Psoas muscle (tissue), 8 donors: ENCODE measurements at places on chromosomes 16 and 17.

DNA sequence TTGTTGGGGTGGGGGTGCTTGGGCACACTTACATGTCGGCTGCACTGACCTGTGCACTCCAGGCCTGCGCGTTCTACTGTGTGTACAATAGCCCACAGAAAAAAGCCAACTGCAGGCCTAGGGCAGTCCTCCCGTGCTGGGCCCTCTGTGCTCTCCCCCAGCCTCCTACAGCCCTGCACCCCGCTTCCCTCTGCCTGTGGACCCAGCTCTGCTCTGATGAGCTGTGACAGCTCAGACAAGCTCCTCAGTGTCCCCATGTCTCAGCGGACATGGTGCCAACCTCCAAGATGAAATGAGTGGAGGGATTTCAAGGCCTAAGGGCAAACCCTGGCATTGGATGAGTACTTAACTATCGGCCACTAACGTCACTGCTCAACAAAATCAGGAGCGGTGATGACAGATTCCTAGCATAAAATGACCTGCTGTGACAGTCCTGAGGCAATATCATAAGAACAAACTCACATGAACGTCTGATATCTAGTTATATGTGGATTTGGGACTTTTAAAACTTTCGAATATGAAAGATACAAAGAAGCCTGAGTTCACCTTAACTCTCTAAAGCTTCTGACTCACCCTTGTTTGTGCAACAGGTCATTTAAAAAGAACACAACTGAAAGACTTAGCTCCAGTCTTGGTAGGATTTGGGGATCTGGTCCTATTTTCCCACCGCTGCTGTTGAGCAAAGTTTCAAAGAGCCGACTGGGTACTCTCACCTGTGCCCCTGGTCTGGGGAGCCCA lies 34.7 kb downstream of the CCDC57 start:
- DNase-seq, result no peak

DNA sequence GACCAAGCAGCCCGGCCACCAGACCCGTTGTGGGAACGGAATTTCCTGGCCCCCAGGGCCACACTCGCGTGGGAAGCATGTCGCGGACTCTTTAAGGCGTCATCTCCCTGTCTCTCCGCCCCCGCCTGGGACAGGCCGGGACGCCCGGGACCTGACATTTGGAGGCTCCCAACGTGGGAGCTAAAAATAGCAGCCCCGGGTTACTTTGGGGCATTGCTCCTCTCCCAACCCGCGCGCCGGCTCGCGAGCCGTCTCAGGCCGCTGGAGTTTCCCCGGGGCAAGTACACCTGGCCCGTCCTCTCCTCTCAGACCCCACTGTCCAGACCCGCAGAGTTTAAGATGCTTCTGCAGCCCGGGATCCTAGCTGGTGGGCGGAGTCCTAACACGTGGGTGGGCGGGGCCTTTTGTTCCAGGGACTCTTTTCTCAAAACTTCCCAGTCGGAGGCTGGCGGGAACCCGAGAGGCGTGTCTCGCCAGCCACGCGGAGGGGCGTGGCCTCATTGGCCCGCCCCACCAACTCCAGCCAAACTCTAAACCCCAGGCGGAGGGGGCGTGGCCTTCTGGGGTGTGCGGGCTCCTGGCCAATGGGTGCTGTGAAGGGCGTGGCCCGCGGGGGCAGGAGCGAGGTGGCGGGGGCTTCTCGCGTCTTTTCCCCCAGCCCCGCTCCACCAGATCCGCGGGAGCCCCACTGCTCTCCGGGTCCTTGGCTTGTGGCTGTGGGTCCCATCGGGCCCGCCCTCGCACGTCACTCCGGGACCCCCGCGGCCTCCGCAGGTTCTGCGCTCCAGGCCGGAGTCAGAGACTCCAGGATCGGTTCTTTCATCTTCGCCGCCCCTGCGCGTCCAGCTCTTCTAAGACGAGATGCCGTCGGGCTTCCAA lies at the start of gene SLC2A4:
Gene SLC2A4, plus strand, starts transcription at position 645 of the 879 bp plus-strand sequence. Its CDS starts 217 bp downstream, at position 862.
- DNase-seq, result peak; percentile 95

DNA sequence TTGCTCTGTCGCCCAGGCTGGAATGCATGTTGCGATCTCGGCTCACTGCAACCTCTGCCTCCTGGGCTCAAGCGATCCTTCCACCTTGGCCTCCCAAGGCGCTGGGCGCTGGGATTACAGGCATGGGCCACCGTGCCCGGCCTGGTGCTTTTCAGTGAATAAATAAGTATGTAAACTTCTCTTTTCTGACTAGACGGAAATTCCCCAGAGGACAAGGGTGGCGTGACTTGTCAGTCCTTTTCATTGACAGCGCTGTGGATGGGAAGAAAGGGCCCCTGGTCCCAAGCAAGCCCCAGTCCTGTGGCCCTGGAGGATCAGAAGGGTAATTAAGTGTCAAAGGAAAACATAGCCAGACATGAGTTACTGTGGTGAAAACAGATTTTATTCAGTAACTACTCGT lies 9.6 kb upstream of the SPN start:
- no peak for DNase-seq

- peak; percentile 71 for DNase-seq
Measured at GRCh38 chr17:77810536-77810935, 148.0 kb upstream of the TNRC6C start.

DNA sequence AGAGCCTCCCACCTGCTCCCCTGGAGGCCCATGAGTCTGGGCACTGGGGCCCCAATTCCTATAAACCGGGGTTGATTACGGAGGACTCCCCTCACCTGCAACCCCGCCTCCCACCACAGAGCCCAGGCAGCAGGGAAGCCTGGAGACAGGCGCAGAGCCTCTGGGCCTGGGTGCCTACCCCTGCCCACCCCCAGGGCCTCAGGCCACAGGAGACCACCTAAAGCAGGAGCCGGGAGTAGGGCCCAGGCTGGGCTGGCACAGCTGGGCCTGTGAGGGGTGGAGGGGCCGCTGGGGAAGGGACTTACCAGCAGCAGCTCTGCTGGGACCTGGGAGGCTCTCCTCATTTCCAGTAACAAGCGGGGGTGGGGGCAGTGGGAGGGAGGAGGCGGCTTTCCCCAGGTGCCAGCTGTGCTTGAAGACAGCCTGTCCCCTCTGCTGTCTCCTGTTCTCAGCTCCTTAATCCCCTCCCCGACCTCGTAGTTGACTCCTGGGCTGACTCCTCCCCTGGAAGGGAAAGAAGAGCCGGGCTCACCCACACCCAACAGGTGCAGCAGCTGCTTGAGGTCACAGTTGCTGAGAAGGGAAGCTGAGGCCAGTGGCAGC lies 46.8 kb downstream of the TMEM235 start:
- peak; percentile 73 for DNase-seq

GRCh38 chr16:70685938-70686375 lies at the start of gene MTSS2:
MTSS2 (minus strand) TSS chr16:70686053; CDS start chr16:70685791, 262 bp downstream.
- peak; percentile 89 for DNase-seq

- DNase-seq, result no peak
Measured at GRCh38 chr17:9219631-9220397, 198.5 kb downstream of the NTN1 start.

DNA sequence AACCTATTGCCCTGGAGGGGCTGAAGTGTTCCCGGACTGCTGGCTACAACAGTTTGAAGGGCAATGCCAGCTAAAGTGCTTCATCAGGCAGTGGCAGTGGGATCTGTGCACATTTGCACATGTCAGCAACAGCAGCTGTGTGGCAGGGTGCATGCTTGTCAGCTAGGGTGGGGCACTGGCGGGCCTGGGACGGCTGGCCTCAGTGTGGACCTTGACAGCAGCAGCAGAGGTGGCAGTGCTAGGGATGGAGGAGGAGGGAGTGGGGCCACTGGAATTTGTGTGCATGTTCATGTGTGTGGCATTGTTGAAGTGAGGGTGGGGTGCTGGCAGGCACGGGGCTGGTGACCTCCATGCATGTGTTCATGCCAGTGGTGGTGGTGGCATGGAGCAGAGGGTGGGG lies 203.3 kb upstream of the HS3ST4 start:
- DNase-seq, result no peak

DNA sequence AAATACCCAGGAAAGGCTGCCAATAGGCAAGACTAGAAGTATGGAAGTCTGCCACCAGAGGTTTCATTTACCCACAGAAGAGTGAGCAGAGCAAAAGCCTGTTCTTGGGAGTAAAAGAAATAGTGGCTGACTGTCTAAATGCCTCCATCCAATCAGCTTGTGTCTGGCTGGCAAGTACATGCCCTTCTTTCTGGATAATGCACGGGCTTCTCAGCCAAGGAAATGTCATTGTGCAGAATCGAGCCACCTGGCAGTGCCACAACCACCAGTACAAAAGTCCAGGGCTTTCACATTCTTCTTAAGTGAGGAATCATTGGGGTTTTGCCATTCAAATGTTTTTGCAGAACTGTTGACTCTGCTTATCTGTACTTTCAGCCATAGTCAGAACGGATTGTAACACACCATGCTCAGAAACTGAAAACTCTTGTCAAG lies 10.1 kb upstream of the ERCC4 start:
- no peak for DNase-seq

- DNase-seq, result no peak
Measured at GRCh38 chr17:42676424-42677011, at the start of gene PLEKHH3. PLEKHH3 (minus strand) TSS chr17:42676994; CDS start chr17:42676563, 431 bp downstream.

- DNase-seq, result no peak
Measured at GRCh38 chr17:297758-298157, 54.8 kb downstream of the RPH3AL start.

- DNase-seq, result no peak
Measured at GRCh38 chr16:50169555-50170096, 16.5 kb downstream of the TENT4B start.

DNA sequence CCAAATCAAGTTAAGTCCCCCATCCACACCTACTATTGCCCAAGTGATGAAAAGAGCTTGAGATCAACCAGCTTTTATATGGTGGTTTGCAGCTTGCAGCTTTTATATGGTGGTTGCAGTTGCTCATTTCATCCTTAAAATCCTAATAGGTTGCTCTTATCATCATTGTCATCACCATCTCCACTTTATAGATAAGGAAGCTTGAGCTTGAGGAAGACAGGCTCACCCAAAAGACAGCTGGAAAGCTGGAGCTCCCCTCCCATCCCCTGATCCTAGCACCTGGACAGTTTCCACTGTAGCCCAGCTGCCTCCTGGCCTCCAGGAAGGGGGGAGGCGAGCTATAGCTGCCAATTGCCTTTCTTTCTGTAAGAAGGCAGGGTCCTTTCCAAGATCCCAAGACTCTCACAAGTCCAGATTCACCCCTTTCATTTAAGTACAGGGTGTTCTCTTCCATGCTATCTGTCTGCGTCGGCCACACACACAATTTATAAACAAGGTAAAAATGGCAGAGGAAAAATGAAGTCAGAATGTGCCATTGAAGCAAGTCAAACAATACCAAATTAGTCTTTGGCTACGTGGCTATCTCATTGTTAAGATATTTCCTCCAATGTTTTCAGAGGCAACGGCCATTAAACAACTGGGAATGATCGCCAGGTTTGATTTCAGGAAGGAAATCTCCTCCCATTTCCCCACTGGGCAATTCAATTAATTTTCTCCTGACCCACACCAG lies 63.3 kb downstream of the PECAM1 start:
- no peak for DNase-seq

GRCh38 chr17:21530311-21530710 lies 154.2 kb downstream of the KCNJ12 start:
- DNase-seq, result no peak

- DNase-seq, result no peak
Measured at GRCh38 chr17:2450016-2450650, 49.3 kb upstream of the MNT start.

DNA sequence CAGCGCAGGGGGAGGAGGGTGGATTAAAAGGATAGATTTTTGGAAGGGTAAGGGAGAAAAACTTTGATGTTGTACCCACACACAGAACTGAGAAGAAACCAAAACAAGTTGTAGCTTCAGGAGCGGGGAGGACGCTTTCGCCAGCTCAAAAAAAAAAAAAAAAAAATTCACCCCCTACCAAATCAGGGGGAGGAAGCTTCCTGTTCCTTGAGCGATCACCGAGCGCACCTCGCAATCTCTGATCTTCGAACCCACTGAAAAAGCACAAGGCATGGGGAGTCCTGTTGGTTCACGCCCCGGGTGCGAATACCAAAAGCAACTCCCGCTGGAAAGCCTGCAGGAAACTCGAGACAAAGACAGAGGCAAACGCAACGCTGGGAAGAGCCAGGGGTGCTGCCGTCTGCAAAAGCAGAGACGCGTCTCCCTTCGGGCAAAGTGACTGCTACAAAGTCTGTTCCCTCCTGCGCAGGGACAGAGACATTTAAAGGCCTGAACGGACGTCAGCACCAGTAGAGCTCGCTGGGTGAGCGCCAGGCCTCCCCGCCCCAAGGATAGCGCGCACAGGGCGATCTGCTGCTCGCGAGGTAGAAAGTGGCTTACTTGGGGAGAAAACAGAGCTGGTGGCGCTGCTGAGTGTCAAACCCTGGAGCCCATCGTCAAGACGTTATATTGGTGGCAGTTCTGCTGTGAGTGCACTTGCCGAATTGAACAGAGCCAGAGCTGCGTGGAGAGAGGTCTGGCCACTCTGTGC lies 190.4 kb downstream of the USP22 start:
- peak; percentile 41 for DNase-seq

DNA sequence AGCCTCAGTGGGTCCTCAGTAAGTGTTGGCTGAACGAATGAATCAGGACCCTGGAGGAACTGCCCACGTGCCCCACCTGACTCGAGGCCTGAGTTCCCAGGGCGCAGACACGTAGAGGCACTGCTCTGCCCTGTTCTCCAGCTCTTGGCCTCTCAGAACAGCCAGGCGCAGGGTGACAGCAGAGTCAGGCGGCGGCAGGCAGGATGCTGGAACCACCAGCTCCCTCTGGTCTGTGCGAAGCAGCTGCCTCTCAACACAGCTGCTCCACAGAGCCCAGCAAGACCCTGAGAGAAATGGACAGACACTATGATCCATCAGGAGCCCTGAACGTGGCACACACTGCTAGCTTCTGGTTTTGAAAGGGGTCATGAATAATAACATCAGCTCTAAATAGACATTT lies 53.1 kb upstream of the BCO1 start:
- DNase-seq, result no peak

DNA sequence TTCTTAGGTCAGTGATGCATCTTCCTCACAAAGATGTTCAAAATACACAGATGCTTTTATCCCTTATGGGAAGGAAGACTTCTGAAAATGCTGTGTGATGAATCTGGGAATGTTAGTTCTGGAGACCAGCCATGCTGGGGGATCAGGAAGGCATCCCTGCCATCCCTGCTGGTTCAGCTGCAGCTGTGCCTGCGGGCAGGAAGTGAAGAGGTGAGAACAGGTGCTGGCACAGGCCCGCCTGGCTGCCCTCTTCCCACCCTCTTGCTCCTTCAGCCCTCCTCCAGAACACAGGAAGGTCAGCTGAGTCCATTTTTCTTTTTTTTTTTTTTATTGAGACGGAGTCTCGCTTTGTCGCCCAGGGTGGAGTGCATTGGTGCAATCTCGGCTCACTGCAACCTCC lies 15.2 kb downstream of the RAB11FIP3 start:
- peak; percentile 80 for DNase-seq

- no peak for DNase-seq
Measured at GRCh38 chr17:80976701-80977100, 14.9 kb upstream of the CHMP6 start.

GRCh38 chr16:31875112-31875803 lies 1.7 kb downstream of the ZNF267 start:
- no peak for DNase-seq
